ENCODE measurements at places on chromosomes 6 and 20. TPM values are rescaled to one million over a fixed set of nuclear protein-coding genes. Genes with fewer than 3 reads are reported as not detected.

MROH8 gene
- total RNA-seq = 5.1 TPM

IRF4 gene
- total RNA-seq = 0.76 TPM

TRIM40 gene
- not detected for total RNA-seq

SERPINB6 gene
- 130 TPM for total RNA-seq

DNA sequence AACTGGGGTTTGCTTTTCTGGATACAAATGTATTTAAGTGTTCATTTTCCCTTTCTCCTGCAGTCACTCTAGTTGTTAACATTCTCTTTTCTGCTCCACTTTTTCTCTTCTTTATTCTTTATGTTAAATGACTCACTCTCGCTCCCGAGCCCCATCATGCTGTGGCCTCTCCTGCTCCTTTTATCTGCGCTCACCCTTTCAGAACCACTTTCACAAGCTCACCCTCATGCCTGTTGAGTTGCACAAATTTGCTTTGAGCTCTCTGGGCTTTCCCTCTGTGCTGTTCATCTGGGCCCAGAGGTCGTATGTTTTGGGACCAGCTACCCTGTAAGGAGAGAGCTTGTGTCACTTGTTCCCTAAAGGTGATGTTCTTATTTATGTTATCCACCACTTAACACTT, 98.1 kb upstream of the ASCC3 start:
- H3K27ac ChIP-seq = no peak overlapping the region
- no peaks in the 10 kb centered on the region for H3K4me1 ChIP-seq
- H3K27me3 ChIP-seq = no peaks in the 10 kb centered on the region
- H3K36me3 ChIP-seq = no peaks in the 10 kb centered on the region
- no peak overlapping the region for H3K4me3 ChIP-seq
- DNase-seq = no peak

DNA sequence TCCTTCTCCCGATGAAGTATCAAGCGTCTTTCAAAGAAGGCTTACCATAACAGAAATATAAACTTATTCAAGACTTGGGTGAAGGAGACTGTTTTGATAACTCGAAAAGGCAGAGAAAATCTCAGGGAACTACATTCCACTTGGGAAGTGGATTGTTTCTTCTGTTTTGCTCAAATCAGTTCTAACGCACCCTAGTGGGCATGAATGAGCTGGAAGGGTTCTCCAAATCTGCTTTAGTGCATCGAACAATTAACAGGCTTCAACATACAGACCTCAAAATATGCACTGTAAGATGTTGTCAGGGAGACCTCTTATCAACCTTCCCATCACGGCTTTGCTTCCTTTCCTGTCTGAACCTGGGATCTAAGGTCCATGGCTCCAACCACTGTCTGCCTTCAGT, 392.5 kb downstream of the CD83 start:
- H3K4me1 ChIP-seq = no peaks in the 10 kb centered on the region
- H3K27ac ChIP-seq = no peak overlapping the region
- no peaks in the 10 kb centered on the region for H3K36me3 ChIP-seq
- DNase-seq = no peak
- H3K27me3 ChIP-seq = no peaks in the 10 kb centered on the region

DNA sequence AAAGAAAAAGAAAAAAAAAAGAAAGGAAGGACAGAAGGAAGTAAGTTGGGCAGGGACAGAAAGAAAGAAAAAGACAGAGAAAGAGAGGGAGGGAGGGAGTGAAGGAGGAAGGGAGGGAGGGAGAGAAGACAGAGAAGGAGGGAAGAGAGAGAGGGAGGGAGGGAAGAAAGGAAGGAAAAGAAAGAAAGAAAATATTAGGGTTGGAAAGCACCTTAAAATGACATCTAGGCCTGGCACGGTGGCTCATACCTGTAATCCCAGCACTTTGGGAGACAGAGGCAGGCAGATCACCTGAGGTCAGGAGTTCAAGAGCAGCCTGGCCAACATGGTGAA, 33.2 kb downstream of the FASTKD5 start:
- peaks cover 7% of the 10 kb centered on the region for H3K4me1 ChIP-seq
- H3K27ac ChIP-seq = no peak overlapping the region
- DNase-seq = no peak
- H3K27me3 ChIP-seq = no peaks in the 10 kb centered on the region

GRCh38 chr6:3797231-3798054, 45.9 kb upstream of the PXDC1 start:
- no peak overlapping the region for H3K4me3 ChIP-seq
- peak; percentile 93 for DNase-seq
- peaks cover 75% of the 10 kb centered on the region for H3K4me1 ChIP-seq
- no peaks in the 10 kb centered on the region for H3K27me3 ChIP-seq

- H3K27ac ChIP-seq = no peak overlapping the region
- no peak for DNase-seq
- H3K27me3 ChIP-seq = no peaks in the 10 kb centered on the region
- peaks cover 42% of the 10 kb centered on the region for H3K36me3 ChIP-seq
- H3K4me1 ChIP-seq = no peaks in the 10 kb centered on the region
- no peak overlapping the region for H3K4me3 ChIP-seq
Measured at GRCh38 chr20:23396950-23397627, 24.2 kb downstream of the NAPB start.
